ENCODE measurements at places on chromosomes 7 and 10.
A peak's percentile ranks its signal among the peaks of the same experiment; 100 is the strongest.

DNA sequence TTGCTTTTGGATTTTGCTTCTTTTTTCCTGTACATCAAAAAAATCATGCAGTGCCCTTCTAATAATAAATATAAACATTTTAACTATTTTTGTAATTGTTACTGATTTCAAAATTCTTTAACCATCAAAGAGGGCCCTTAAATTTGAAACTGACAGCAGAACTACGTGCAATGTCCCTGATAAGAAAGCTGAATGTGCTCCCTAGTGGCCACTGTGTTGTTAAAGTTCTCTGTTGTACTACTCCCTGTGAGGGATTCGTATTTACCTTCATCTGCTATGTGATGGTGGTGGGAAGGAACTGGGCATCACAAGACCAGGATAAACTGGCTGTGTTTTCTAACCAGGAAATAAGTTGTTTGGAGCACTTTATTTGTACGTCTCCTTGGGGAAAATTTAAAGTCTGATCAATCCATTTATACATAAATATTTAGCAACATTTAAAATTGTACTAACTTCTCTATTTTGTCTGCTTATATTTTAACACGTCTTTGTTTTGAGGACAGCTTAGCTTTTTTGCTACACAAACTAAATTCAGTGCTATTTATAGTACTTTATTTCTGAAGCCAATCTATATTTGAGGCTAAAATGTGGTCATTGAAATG is 322.4 kb downstream of the HGF start:
- DNase-seq = peak; percentile 6

- DNase-seq = no peak
Measured at GRCh38 chr10:34549001-34549400, 266.1 kb downstream of the PARD3 start.

DNA sequence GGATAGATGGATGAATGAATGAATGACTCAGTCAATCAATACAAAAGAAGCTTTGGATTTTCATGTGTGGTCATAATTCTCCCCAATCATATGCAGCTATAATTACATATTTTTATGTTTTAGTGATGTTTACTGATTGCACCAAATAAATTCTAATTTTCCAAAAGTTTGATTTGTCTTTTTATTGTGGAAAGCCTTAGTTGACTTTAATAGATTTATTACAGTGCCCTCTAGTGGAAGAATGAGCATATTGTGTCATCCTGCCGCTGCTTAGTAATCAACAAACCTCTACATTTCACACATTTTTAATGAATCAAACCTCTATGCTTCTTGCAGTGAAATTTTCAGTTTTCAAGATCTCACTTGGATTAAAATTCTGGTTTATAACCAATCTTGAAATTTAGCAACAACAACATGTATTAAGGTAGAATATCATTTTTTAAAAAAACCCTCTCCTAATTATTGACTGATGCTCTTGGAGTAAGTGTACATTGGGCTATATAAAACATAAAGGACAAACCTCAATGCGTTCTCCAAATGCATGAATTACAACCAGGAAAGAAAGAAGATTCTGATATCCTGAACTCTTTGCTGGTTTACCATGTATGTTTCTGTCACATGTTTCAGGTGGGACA is 55.6 kb upstream of the PNLIP start:
- DNase-seq = no peak

DNA sequence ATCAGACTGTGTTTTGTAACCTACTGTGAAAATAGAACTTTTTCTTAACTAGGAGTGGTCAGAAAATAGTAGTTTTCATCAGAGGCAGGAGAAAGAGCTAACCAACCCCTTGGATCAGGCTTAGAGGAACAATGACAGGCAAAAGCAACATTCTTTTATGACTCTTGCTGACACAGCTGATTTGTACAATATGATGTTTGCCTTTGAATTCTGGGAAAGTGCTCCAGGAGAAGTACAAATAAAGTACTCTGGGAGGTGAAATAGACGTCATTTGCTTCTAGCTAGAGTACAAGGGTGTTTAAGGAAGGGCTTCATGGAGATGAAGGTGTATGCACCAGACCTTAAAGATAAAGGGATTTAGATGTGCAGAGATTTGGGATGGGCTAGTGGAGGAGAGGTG is 75.1 kb upstream of the KIAA1217 start:
- DNase-seq = no peak
